Muscle of back (tissue), 13 donors: ENCODE measurements at places on chromosomes 3 and 15. TPM values are rescaled to one million over a fixed set of nuclear protein-coding genes. Genes with fewer than 3 reads are reported as not detected.

GRCh38 chr15:33148129-33148751, 46.3 kb downstream of the FMN1 start:
- DNase-seq, result no peak

The CYP1A2 gene
- 0.16 TPM for polyA plus RNA-seq

DNA sequence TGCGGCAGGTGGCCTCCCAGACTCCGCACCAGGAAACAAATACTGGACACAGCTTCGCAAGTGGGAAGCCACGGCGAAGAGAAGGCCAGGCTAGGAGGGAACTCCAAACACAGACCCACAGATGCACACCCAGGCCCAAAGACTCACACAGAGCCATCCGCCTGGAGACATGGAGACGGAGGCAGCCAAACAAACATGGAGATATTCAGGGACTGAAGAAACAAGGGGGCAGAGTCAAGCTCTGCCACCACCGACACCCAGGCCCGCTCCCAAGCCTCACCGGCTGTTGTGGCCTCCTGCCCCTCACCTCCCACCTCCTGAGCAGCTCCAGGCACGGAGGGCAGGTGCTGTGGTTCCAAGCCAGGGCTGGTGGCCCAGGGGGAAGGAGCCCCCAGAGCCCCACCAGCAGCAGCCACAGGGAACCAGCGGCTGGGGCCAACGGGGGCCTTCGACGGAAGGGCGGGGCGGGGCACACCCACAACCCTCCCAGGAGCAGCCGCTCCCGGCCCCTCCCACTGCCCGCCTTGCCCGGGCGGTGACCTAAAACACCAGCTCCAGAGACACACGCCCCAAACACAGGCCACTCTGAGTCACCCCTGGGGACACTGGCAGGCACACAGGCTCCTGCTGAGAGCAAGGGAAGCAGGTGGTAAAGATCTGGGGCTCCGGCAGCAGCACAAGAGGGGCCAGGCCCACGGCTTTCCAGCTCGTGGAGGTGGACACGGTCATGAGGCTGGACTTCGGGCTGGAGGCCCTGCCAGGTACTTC, 31.9 kb downstream of the TNK2 start:
- no peak for DNase-seq

- DNase-seq, result no peak
Measured at GRCh38 chr3:189184566-189184965, 12.8 kb downstream of the TPRG1 start.
